ENCODE measurements at places on chromosomes 6 and 20.

- no peak for DNase-seq
Measured at GRCh38 chr6:143695969-143696663, 18.4 kb downstream of the PHACTR2 start.

- DNase-seq, result no peak
Measured at GRCh38 chr20:60056407-60057122, 98.3 kb downstream of the CDH26 start.

DNA sequence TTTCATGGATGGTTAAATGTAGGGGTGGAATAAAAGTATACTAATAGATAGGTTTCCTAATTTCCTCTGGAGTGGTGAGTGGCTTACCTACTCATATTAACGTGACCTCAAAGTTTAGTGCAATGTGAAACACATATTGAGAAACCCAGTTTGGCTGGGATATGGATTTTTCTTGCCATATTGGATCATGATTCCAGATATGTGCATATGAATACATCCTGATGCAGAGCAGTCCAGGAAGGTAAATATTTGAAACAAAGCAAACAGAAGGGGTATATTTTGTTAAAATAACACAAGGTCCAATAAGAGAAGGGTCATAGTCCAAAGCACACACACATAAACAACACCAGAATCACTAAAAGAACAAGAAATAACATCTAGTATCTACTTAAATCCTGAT is 608.1 kb downstream of the PKHD1 start:
- DNase-seq, result no peak

DNA sequence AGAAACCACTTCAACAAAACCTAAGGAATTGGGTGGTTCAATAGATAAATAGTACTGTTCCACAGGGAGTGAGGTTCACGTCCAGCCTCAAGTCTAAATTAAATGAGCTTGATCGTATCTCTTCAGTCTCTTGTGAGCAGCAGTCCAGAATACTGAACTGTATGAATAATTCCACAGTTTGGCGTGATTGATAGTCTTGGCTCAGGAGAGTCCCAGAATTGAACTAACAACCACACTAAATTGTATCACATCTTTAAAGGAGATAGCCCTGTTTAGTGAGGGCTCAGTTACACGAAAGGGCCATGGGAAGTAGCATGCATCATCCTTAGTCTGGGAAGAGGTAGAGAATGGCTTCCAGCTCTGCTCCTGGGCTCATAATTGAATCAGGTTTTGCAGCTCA is 224.6 kb downstream of the PACRG start:
- DNase-seq, result no peak

DNA sequence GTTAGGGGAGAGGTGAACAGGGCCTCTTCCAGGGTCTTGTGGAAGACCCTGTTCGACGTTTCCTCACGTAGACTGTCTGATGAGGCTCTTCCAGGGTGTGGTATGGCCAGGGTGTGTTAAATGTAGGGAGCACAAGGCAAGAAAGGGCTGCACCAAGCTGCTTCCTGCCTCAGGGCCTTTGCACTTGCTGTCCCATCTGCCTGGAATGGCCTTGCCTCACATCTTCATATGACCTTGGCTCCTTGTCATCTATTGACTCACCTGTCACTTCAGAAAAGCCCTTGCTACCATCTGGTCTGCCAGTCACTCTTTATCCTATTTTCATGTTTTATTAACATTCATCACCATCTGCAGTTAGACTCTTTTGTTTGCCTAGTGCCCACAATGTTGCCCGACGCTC is 31.0 kb downstream of the E2F3 start:
- no peak for DNase-seq

GRCh38 chr20:44979090-44979621 is 12.8 kb downstream of the STK4 start:
- DNase-seq, result peak; percentile 47

GRCh38 chr6:123747515-123747914 is 56.1 kb upstream of the NKAIN2 start:
- DNase-seq, result no peak

DNA sequence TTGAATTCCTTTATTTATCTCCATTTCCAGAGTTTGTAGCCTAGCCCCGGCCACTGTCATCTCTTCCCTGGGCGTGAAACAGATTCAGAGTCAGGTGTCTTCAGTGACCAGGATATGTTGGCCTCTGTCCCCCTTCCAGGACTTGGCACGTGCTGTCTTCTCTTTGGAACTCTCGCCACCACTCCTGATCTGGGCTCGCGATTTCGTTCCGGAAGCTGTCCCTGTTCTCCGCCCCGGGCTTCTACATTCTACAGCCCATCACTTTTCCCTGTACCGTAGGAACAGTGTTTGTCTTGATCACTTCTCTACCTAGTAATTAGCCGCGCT is 739 bp downstream of the GSS start:
- DNase-seq, result no peak
